ENCODE measurements at places on chromosomes 11 and 22.

DNA sequence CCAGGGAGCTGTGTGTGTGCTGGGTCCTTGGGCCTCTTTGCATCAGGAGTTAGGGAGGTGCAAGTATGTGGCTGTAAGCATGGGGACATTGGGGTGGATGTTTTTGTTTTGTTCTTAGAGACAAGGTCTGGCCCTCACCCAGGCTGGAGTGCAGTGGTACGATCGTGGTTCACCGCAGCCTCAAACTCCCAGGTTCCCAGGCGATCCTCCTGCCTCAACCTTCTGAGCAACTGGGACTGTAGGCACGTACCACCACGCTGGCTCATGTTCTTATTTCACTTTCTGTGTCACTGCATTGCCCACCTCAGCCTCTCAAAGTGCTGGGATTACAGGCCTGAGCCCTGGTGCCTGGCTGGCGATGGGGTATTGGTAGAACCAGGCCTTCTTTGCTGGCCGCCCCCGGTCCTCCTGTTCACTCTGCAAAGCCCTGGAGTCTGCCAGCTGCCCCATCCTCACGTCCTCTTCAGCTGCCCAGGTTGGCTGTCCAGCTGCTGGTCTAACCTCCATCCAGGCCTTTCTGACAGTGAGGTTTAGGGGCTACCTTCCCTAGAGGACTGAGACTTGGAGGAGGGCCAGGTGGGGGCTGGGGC, 851 bp upstream of the GRAMD4 start:
- no peak for DNase-seq

- DNase-seq: no peak
Observed at GRCh38 chr11:42773729-42774128, 538.1 kb upstream of the API5 start.

DNA sequence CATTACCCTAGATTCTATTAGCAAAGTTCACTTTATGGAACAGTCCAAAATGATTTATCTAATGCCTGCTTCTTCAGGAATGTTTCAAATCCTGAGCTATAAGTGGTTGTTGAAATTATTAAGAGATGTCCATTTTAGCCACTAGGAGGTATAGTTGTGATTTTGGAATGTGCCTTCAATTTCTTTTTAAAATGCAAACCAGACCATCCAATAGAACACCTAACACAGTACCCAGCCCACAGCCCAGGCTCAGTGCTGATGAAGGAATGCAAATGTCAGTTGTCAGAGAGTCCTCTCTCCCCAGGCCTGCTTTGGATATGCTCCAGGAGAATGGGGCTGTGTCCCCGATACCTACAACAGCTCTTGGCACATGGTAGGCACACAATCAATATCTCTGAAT, 85.8 kb upstream of the E2F8 start:
- DNase-seq: no peak

DNA sequence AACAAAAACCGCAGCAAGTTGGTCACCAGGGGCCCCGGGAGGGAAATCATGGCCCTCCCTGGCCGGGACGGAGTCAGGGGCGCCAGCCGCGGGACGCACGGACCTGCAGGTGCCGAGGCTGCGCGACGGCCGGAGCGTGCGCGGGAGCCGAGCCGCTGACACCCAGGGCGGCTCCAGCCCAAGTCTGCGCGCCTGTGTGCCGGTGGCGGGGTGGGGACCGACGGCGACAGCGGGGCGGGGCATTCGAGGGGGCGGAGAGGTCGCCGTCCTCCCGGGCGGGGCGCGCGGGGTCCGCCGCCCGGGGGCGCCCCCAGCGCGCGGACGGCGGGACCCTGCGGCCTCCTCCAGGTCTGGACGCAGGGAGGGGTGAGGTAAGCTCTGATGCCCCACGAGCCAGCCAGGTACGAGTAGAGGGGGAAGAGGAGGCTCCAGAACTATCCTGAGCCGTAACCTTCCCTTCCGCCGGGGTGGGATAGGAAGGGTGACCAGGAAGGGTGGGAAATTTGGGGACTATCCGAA, at the start of gene ESAM:
TSS of gene ESAM (minus strand) at position 186 of the 519 bp plus-strand sequence. CDS start at position 50, 136 bp downstream.
- no peak for DNase-seq

DNA sequence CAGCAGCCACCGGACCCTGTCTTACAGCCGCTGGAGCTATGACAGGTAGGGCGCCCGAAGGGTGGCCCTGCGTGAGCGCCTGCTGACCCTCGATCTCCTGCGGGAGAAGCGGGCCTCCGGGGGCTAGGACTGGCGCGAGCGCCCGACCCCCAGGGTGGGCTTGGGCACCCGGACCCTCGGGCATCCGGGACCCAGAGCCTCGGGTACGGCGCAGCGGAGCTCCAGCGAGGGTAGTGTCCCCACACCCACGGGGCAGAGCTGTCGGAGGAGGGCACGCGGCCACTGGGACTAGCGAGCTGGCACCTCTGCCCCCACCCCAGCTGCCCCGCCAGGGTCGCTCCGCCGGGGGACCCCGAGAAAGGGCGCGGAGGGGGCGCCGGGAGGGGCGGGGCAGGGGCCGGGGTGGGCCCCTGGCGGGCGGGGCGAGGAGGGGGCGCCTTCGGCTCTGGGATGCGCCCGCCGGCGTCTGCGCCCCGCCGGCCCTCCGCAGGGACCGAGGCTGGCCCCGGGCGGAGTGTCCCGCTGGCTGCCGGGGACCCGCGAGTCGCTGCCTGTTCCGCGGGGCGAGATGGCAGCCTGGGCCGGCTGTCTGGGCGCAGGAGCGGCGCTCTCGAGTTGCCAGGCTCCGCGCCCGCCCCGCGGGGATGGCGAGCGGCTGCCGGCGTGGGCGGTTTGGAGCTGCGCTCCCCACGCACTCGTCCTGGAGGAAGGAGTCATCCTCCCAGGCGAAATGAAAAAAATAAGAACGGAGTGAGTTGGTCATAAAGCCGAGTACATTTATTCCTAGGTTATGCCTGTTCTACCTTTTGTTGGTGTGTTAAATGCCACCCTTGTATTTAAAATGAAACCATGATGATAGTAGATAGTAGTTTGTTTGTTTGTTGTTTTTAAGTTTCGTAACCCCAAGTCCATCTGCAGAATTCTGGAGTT, 32.4 kb downstream of the EIF3F start:
- no peak for DNase-seq

GRCh38 chr11:75496305-75496752, 29.4 kb downstream of the GDPD5 start:
- no peak for DNase-seq

GRCh38 chr11:47280099-47280498, 10.2 kb downstream of the MADD start:
- no peak for DNase-seq

DNA sequence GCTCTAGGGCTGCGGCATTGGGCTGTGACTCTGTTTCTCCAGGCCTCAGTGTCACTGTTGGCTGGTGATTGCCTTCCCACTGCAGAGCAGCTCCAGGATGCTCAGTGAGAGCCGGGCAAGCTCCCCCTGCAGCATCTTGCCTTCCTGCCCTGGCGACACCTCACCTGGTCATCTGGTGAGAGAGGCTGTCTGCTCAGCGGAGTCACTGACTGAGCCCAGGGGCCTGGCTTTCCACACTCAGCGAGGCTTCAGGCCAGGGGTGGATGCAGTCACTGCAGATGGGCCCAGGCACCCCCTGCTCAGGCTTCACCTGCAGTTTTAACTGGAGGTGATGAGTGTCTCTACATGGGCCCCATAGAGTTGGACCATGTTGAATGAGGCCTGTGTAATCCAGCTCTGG, 136.8 kb downstream of the CACNA1I start:
- DNase-seq: no peak

- no peak for DNase-seq
Observed at GRCh38 chr22:35539910-35540594, 579 bp upstream of the RASD2 start.

GRCh38 chr11:116037861-116038260, 533.6 kb upstream of the CADM1 start:
- no peak for DNase-seq

DNA sequence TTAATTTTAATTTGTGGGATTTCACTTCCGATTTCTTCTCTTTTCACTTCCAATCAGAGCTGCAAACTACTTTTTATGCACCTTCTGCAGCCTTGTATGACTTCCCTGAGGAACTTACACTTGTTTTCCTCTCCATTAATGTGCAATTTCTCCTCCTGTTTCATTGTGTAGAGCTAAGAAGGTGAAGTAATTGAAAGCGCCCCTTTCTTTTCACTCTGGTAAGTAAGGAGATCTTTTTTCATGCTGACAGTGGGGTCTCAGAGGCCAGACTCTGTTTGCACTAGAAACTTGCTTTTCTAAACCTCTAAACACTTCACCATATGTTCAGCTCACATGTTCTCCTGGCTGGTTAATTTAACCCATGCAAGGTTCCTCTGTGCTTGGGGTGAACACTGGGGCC, 117.0 kb downstream of the FANCF start:
- DNase-seq: no peak

- no peak for DNase-seq
Observed at GRCh38 chr11:57873196-57873911, 111.8 kb downstream of the CTNND1 start.

- no peak for DNase-seq
Observed at GRCh38 chr22:19067696-19068348, 54.4 kb downstream of the DGCR2 start.

GRCh38 chr11:85086504-85087284, 540.5 kb downstream of the DLG2 start:
- DNase-seq: no peak

DNA sequence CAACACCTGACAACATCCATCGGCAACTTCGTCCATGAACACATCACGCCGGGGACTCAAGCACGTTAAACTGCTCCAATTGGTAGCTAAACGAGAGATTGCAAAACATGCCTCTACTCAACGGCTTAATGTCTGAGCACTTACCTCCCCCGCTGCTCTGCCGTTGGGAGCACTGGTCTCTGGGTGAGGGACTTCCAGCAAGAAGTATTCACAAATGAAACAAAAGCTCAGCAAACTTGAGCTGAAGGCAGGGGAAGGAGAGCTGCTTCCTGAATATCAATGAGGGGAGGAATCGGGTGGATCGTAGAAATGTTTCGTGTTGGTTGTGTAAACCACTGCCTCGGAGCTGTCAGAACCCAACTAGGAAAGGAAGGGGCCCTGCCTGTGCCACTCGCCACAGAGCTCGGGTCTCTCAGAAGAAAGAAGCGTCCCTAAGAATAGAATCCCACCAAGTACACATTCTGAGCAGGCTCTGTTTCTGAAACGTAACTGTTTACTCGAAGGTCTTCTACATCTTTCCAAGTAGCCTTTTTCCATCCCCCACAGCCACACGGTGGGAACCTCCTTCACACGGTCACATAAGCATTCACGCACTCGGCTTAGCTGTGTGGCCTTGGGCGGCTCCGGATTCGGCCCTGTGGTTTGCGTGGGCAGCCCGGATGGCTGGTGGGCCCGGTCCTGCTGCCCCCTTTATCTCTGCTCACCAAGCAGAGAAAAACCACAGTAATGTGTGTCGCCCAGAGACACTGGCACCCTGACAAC, at the start of gene MLC1:
TSS of gene MLC1 (minus strand) at position 216 of the 762 bp plus-strand sequence. CDS start 524 bp downstream, outside the sequence.
- no peak for DNase-seq

GRCh38 chr11:102971766-102972165, 16.2 kb upstream of the MMP13 start:
- DNase-seq: peak; percentile 33

GRCh38 chr11:113951537-113951936, 23.4 kb upstream of the HTR3A start:
- no peak for DNase-seq

- DNase-seq: no peak
Observed at GRCh38 chr11:14543260-14543659, 23.1 kb upstream of the PSMA1 start.

- DNase-seq: peak; percentile 59
Observed at GRCh38 chr11:19789835-19790710, 77.4 kb downstream of the NAV2 start.

DNA sequence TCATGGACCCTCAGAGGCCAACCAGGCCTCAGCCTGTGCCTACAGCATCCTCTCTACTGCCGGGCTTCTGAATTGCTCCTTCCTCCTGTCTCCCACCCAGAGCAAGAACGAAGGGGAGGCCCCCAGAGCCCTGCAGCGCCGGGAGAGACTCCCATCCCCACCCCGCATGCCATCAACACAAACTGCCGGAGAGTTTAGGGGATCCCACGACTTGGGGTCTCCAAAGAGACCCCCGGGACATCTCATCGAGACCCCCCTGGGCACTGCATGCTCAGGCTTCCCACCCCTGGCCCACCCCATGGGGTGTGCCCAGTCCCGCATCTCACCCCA, 8.3 kb upstream of the CD81 start:
- no peak for DNase-seq

DNA sequence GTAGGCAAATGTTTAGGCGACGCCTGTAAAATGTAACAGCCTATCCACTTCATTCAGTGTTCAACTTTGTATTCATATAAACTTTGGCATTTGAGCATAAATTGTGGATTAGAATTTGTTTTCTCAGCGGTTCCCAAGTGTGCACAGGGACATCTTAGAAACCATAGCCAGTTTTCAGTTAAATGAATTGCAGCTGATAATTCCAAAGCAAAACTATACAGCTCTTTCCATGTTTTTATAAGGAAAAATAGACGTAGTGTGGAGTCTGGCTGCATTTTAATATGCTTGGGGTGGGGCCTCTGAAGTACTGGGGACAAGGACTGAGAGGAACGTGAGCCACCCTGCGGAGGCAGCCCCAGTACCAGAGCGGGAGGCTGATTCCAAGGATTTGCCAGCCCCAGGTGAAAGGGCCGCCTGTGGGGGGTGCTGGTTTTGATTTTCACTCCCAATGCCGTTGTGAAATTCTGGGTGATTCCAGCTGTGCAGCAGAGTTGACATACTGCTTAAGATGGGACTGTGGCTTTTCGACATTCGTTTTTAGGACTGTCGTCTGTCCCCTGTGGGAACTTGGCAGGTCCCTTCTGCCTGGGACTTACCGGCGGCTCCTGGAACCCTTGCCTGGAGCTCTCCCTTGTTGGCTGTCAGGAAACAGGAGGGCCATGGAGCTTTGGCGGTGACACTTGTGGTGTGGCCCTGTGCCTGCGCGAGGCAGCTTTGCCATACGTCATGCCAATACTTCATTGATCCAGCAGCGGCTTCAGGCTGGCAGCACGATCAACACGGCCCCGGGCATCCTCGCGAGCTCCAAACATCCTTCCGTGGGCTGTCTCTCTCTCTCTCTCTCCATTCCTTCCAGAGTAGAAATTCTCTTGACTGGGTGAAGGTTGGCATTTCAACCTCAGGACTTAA, 370.9 kb downstream of the TBC1D22A start:
- no peak for DNase-seq

- no peak for DNase-seq
Observed at GRCh38 chr11:73570415-73571114, 27.3 kb downstream of the FAM168A start.

GRCh38 chr11:30504468-30504867, 81.7 kb downstream of the MPPED2 start:
- DNase-seq: no peak

DNA sequence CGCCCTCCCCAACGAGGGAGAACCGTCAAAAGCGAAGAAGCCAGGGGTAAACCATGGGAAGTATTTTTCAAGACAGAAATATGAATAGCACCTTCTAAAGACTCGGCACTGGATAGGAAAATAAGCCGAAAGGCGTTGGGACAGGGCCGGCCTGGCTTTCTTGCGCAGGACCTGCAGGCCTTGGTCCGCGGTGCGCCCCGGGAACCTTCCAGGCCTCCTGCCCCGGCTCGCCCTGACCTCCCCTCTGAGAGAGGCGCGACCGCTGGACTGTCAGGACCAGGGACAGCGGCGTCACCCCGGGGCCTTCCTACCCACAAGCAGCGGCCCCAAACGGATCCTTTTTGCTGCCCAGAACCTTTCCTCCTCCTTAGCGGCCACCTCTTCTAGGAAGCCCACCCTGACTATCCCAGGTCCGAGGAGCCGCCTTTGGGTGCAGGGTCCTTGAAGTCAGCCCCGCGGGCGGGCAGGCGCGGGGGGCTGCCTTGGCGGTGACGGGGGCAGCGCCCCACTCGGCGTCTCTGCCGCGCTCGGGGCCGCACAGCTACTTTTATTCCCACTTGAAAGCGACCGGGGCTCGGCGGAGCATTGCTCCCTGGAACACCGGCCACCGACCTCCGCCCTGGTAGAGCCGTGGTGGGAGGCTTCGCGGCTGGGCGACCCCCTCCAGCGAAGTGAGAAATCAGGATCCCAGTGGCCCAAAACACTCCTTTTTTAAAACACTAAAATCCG, 650 bp upstream of the MAPK11 start:
- no peak for DNase-seq
